ENCODE measurements at places on chromosomes 12 and 14. TPM values are rescaled to one million over a fixed set of nuclear protein-coding genes. Genes with fewer than 3 reads are reported as not detected.

The TAS2R46 gene
- 2.8 TPM for total RNA-seq

The HCAR3 gene
- not detected for total RNA-seq

The LPAR5 gene
- total RNA-seq, result not detected

The KRT74 gene
- not detected for total RNA-seq

The VWF gene
- 4.4 TPM for total RNA-seq

The FGF6 gene
- total RNA-seq, result not detected

The OS9 gene
- 376 TPM for total RNA-seq

The FSCB gene
- total RNA-seq, result 0.19 TPM

The FAR2 gene
- 14.4 TPM for total RNA-seq

The INSM2 gene
- total RNA-seq, result not detected

The HOXC6 gene
- under 0.01 TPM for total RNA-seq

The MTA1 gene
- 32.4 TPM for total RNA-seq

The MYF6 gene
- total RNA-seq, result not detected

The CLEC4C gene
- not detected for total RNA-seq

All from regular cardiac myocyte (primary cell).